ENCODE measurements at places on chromosomes 5 and 9.

GRCh38 chr9:108671176-108671575, 184.6 kb downstream of the ACTL7B start:
- DNase-seq: no peak

- DNase-seq: no peak
Measured at GRCh38 chr9:101398930-101399642, 435 bp downstream of the ZNF189 start.

GRCh38 chr9:105330755-105331154, 86.3 kb downstream of the SLC44A1 start:
- DNase-seq: no peak

GRCh38 chr9:135117281-135117680, 29.8 kb downstream of the OLFM1 start:
- no peak for DNase-seq

DNA sequence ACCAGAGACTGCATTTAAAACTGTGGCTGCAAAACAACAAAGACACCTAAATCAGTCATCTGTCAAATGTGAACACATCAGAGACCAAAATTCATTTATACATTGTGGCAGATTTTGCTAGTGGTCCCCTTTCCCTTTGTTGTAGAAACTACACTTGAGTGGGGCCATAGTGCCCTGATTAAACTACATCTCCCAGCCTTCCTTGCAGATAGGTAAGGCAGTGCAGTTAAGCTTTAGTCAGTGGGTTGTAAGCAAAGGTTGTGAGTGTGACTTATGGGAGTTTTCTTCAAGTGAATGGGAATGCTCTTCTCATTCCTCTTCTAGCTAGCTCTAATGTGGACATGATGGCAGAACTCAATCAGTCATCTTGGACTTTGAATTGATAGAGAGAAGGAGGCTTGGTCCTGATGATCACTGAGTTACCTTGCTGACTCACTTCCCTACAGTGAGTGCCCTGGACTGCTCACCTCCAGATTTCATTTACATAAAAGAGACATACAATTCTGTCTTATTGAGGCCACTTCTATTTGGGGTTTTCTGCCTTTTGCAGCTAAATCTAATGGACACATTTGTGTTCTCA, 35.2 kb upstream of the SPARC start:
- DNase-seq: no peak

- DNase-seq: no peak
Measured at GRCh38 chr5:56525113-56525512, 290.2 kb upstream of the MAP3K1 start.

- no peak for DNase-seq
Measured at GRCh38 chr9:101652601-101653175, 57.9 kb upstream of the PPP3R2 start.

- DNase-seq: no peak
Measured at GRCh38 chr9:125233678-125234077, 7.5 kb downstream of the HSPA5 start.

DNA sequence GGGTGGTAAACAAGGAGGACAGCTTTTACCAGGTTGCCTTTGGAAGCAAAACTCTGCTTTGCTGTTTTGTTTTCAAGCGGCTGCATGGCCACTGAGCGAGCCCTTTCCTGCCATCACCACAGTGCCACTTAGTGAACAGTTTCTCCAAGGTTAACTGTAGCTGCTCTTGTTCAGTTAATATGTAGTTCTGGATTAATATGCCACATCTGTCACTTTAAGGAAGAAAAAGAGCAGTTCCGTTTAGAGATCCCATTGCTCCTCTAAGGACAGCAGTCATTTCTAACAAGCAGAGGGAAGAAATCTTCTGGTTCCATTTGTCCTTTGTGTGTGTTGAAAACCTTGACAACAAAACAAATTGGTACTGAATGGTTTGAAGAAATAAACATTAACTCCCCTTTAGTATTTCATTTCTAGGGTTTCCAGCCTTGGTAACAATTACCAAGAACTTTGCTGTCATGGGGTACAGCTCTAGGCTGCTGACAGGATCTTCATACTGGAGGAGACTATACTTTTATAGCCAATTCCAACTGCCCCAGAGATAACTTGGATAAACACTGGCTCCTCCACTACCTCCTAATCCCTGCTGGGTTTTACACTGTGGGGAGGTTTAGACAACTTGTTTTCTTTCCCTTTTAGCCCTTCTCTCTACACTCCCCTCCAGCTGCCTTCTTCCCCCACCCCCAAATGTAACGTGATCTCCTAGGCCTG, 10.3 kb upstream of the ABL1 start:
- DNase-seq: peak; percentile 89

- peak; percentile 5 for DNase-seq
Measured at GRCh38 chr5:53166183-53166495, 56.6 kb upstream of the MOCS2 start.

DNA sequence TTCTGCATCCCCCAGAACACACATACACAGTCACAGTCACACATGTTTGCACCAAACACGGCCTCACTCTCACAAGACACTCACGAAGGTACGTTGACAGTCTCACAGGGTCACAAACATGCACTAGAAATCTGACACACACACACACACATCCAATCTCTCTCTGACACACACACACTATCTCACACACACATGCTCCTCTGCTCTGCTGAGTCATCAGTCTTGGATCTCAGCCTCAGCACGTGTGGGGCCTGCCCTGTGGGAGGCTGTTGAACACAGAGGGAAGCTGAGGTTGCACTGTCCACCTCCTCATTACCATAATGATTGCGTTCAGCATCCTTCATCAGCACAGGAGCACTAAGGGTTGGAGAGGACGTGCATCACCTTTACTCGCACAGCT, 188.8 kb downstream of the MTRR start:
- no peak for DNase-seq

DNA sequence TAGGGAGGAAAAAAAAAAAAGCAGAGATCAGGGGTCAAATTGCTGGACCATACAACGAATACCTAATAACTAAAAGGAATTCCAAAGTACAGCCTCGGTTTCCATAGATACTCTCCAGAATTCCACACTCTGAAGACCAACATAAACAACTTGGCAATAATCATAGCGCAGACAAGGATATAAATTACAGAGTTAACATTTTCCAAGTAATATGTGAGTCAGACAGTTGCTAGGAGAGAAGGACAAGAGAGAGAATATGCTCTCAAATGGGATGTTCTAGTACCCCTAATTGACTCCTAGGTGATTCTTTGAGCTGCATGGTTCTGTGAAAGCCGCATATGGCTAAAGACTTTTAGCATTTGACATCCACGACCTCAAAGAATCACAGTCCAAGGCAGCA, 165.2 kb downstream of the FRMD3 start:
- no peak for DNase-seq

GRCh38 chr5:96753017-96753397, 54.7 kb downstream of the ERAP1 start:
- DNase-seq: no peak

DNA sequence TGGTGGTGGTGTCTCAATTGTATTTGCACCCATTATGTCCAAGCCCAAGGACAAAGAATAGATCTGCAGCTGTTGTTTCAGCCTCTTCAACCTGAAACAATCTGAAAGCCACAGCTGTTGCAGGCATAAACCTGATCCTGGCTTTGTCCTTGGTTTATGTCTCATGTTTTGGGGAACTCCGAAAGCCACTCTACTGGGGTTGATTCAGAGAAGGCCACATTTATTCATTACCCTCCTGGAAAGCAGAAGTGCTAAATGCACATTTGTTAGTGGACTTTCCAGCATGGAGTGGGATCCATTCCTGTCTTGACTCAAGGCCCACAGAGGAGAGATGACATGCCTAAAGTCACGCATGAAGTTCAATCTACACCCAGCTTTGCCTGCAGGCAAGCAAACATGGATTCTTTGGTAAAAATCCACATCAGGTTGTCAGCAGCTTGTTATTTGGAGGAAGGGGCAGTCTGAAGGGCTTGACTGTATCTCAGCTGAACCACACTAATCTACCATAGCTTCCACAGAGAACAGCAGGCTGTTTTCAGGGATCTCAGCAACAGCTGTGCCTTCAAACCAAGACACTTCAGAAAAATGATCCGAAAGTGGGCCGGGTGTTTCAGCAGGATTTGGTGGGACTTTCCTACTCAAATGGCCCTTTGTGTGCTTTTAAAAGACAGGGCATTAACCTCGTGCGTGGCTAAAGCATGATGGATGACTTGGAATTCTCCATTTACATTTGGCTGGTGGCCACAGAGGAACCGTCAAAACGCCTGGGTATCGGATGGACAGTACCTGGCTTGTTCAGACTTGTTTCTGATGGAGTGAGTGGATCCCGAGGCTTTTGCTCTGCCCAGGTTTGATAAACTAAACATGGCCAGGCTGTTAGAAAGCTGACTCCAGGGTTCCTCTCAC, 36.2 kb upstream of the ADAM19 start:
- no peak for DNase-seq

GRCh38 chr5:176692839-176693476, 45.7 kb downstream of the TSPAN17 start:
- peak; percentile 11 for DNase-seq

DNA sequence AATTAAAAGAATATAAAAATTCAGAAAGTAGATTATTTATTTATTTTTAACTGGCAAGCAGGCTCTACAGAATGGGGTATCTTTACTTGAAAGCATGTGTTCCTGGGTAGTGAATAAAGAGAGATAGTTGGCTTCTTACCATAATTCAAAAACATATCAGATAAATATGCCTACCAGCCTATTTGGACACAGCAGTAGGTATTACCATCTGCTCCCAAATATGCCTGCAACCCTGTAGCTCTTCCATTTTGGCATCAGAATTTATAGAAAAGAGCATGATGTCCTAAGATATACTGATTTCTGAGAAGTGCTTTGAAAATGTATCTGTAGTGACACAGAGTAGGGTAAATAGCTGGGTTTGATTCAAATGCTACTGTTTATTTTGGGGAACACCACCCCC, 1300.5 kb upstream of the DMAC1 start:
- no peak for DNase-seq

DNA sequence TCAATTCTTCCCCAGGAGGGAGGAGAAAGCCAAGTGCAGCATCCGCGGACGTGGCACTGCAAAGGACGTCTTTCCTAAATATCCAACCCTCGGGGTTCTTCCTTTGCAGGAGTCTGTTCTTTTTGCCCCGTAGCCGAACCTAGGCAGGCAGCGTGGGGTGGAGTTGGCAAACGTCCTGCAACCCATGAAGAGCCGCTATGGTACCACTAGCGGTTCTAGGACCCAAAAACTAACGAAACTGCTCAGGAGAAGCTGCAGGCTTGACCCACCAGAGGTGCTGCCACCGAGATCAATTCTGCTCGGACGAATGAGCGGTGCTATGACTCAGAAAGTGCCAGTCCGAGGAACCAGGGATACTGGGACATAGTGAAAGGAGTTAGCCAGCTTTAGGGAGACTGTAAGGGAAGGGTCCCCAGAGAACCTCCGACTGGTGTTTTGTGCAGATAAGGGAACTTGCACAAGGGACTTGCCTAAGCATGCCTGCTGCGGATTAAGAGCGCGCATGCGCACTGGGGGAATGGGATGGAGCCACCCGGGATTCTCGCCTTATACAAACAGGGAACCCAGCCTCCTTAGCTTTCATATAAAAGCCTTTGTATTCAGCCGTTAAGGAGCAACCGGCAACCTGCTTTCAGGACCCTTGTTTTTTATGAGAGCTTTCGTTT, 32.7 kb downstream of the ANXA2R start:
- DNase-seq: peak; percentile 81

GRCh38 chr5:101390151-101390908, 487.2 kb upstream of the ST8SIA4 start:
- DNase-seq: peak; percentile 21

DNA sequence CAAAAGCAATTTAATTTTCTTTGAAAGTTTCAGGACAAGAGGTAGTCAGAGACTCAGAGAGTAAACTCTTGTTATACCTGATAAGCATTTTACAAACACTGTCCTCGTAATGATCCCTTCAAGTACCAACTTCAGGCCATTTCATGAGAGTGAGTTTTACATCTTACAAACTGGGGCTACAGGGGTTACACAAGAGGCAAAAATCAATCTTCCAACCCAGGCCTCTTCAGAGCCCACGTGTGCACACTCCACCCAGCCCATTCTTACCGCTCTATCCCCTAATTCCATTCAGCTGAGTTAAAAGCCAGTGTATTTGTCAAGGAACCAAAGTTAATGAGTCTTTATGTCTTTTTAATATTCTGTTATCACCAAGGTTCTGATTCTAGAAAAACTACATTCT, 46.5 kb downstream of the PSMB7 start:
- DNase-seq: no peak

- no peak for DNase-seq
Measured at GRCh38 chr5:135578305-135578684, 496 bp downstream of the CXCL14 start.

GRCh38 chr5:84779186-84779585, 394.5 kb upstream of the EDIL3 start:
- no peak for DNase-seq

DNA sequence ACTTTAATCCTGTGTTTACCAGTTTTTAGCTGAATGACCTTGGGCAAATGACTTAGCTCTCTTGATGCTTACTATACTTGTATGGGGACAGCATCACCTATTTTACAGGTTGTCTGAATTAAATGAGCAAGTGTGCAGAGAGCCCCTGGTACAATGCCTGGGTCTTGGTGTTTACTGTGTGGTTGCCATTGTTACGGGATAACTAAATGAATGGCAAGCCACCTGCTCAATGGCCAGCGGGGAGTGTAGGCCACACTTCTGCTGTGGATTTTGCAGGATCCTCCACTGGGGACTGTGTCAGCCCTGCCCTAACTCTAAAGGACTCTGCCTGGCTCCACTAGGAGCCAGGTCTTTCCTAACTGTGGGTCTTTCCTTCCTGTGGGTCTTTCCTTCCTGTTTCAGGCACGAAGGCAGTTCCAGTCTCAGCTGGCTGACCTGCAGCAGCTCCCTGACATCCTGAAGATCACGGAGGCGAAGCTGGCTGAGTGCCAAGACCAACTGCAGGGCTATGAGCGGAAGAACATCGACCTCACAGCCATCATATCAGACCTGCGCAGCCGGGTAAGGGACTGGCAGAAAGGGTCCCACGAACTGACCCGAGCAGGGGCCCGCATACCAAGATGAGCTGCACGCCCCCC, 10.3 kb upstream of the GLE1 start:
- DNase-seq: no peak

GRCh38 chr9:14706530-14707140, 13.4 kb upstream of the ZDHHC21 start:
- no peak for DNase-seq

GRCh38 chr5:155783246-155783645, 543.7 kb upstream of the SGCD start:
- no peak for DNase-seq

- no peak for DNase-seq
Measured at GRCh38 chr5:82314964-82315758, 37.0 kb upstream of the RPS23 start.

DNA sequence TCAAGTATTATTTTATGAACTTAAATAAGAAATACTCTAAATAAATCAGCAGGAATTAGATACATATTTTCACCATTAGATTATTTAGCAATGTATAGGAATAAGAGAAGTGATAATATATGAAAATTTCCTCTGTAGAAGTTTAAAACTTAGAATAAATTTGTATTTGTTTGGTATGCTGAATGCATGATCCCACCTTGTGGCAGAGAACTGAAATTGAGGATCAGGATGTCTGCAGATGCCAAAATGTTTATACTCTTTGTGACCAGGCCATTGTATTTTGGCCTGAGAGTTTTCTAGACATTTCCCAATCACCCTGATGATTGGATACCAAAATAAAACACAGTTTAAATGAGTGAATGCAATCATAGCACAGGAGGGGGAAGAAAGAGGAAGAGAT, 6.3 kb downstream of the TYRP1 start:
- DNase-seq: no peak

- no peak for DNase-seq
Measured at GRCh38 chr9:136695955-136696354, 8.7 kb upstream of the AGPAT2 start.
